ENCODE measurements at places on chromosomes 2 and 18.

GRCh38 chr2:180905461-180905860, 74.9 kb upstream of the UBE2E3 start:
- no peak for DNase-seq

GRCh38 chr18:73980289-73980979, 167.2 kb downstream of the FBXO15 start:
- no peak for DNase-seq

- no peak for DNase-seq
Observed at GRCh38 chr2:149651229-149651628, 63.7 kb upstream of the MMADHC start.

- DNase-seq = no peak
Observed at GRCh38 chr2:156005999-156006712, 326.4 kb downstream of the NR4A2 start.

DNA sequence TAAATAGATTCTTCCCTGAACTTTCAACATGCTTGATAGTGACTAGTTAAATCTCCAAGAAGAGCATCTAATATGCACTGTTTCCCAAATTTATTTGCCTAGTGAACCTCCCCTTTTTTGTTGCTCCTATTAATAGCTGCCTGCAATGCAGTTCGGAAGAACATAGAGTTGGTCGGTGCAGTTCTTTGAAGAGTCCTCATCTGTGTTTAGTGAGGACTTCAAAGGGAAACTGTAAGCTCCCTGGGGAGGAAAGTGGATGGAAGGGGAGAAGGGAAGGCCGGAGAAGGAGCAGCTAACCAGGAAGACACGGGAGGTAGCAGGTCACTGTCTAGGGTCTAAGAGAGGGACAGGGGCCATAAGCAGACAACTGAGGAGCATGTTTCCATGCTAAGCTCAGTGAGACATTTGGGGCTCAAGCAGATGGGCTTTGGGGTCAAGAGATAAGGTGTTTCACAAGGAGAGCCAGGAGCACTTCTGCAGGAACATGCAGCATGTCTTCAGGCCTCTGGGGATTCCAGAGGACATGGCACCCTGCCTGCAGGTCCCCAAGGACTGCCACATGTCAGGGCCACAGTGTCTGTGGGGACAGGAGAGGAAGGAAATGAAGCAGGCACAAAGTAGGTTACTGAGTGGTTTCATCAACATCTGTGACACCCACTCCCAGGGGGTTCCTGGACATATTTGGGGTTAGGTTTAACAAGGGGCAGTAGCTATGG, 48.7 kb upstream of the ANXA4 start:
- no peak for DNase-seq

GRCh38 chr2:214050731-214051130, 360.1 kb upstream of the VWC2L start:
- DNase-seq = no peak

DNA sequence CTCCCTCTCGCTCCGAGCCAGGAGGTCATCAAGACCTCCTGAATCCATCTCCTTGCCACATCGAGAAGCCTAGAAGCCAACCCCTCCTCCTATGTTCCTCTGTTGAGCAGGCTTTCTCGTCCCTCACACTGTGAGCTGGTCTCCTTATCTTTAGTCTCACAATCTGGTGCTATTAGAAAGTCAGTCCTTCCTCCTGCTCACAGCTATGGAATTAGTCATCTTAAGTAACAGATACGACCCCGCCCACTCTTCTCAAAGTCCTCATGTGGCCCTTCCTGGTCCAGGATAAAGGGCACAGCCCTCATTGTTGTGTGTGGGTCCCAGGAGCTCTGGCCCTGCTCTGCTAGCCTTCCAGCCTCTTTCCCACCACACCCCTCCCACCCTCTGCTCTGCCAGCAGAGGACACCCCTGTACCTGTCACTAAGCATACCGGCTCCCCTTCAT, 41.4 kb upstream of the TRIB2 start:
- DNase-seq = no peak

- no peak for DNase-seq
Observed at GRCh38 chr2:16656784-16657391, 8.7 kb downstream of the CYRIA start.

DNA sequence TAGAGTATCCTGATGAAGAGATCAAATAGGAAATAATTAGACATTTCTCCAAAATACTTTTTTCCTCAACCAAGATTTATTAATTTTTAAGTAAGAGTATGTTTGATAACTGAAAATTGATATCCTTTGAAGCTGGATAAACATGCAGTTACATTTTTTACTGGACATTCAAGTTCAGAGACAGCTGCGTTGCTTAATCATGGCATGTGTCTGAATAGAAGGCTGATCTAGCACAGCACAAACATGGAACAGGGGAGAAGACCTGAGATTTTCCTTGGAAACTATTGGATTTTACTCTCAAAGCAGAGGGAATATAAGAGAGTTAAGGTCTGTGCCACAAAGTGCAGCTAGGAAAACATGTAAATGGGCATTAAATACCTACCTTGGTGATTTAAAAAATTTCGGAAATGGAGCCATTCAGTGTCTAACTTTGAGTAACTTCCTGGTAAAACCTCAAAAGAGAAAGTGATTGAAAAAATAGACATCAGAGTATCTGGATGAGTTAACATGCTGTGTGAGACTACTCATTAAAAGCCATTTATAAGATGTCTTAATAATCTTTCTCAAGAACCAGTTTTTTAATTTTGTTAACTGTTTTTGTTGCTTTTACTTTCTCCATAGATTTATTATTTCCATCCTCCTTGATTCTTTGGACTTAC, 31.8 kb downstream of the CRIM1 start:
- DNase-seq = no peak
